ENCODE measurements at places on chromosomes 1 and 21. TPM values are rescaled to one million over a fixed set of nuclear protein-coding genes. Genes with fewer than 3 reads are reported as not detected.

Gene FAM167B
- 2.0 TPM for polyA plus RNA-seq

Gene NUF2
- 9.5 TPM for polyA plus RNA-seq

Gene CFHR4
- polyA plus RNA-seq: not detected

Gene PHLDA3
- 40.4 TPM for polyA plus RNA-seq

Gene CTSK
- 11.1 TPM for polyA plus RNA-seq

Gene NTMT2
- polyA plus RNA-seq: not detected

Gene DNAI4
- polyA plus RNA-seq: 0.26 TPM

Gene LCE3D
- 546 TPM for polyA plus RNA-seq

Gene COL24A1
- polyA plus RNA-seq: 0.16 TPM

Gene FCRL4
- polyA plus RNA-seq: not detected

Gene SPRR2B
- 10.9 TPM for polyA plus RNA-seq

Gene OBSCN
- polyA plus RNA-seq: 20.6 TPM

Gene IRF2BP2
- polyA plus RNA-seq: 48.8 TPM

Gene FCGR3A
- polyA plus RNA-seq: 1.0 TPM

Gene HSPB7
- polyA plus RNA-seq: 6.6 TPM
